ENCODE measurements at places on chromosomes 5 and 9.

GRCh38 chr9:113558632-113559502 is 95.3 kb downstream of the RGS3 start:
- DNase-seq, result peak; percentile 93

DNA sequence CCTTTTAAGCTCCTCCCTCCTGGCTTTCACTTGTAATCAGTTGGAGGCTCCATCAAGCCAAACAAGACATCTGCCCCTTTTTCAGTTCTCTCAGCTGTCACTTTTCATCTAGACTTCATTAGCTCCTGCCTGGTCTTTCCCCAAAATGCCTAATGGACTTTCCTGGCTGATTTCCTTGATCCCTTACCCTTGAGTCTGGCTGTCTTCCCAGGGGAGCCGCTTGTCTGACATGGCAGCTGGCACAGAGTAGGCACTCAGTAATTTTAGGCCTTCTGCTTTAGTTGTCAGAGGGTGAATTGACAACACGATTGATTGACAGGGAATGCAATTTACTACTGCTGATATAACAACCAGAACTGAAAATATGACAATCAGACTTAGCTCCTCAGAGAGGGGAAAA is 2.1 kb downstream of the C9orf153 start:
- DNase-seq, result no peak

DNA sequence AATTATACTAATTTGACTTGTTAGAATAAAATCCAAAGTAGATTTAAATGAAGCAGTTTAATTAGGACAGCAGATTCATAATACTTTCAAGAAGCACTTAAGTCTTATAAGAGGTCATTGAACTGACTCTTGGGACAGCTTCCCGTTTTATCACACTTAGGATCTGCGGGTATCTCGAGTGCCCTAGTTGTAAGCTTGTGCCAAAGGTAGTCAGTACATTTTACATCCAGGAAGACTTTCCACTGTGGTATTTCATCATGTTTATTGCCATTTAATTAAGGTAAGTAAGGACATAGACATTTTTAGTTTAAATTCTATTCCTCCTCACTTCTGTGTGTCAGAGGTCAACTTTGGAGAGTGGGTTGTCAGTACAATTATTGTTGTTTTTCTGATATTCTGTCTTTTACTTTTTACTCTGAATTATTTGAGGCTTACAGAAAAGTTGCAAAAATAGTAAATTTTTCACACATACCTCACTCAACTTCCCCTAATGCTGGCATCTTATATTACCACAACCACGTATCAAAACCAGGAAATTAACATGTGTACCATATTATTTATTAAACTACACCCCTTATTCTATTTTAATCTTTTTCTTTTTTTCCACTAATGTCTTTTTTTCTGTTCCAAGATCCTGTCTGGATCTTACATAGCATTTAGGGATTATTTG is 7.5 kb upstream of the ZNF367 start:
- no peak for DNase-seq

- no peak for DNase-seq
These were observed 143.7 kb upstream of the PCA3 start for GRCh38 chr9:76620581-76620980.

DNA sequence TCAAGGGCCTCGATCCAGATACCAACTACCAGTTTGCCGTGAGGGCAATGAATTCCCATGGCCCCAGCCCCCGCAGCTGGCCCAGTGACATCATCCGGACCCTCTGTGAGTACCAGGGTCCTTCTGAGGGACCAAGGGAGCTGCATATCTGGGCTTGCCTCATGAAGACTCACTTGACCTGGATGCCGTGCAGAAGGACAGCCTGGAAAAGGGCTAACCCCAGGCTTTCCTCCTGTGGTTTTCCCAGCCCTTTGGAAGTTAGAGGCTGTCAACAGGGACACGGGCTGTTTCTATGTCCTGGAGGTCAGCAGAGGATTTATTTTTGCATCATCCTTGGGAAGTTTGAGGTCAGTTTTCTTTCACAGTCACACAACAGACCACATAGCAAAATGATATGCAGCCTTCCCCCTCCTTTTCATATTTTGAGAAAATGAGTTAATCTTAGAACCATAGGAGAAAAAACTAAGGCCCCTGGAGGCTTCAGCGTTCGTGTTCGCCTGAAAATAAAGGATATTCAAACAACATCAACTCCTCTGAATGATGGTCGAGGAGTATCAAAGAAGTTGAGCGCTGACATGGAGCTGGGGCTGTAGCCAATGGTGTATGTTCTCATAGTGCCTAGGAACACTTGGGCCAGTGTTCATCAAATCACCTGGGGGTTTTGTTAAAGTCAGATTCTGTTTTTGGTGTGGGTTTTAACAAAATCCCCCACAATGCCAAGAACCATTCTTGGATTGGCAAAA is 112.2 kb downstream of the EGFLAM start:
- no peak for DNase-seq

DNA sequence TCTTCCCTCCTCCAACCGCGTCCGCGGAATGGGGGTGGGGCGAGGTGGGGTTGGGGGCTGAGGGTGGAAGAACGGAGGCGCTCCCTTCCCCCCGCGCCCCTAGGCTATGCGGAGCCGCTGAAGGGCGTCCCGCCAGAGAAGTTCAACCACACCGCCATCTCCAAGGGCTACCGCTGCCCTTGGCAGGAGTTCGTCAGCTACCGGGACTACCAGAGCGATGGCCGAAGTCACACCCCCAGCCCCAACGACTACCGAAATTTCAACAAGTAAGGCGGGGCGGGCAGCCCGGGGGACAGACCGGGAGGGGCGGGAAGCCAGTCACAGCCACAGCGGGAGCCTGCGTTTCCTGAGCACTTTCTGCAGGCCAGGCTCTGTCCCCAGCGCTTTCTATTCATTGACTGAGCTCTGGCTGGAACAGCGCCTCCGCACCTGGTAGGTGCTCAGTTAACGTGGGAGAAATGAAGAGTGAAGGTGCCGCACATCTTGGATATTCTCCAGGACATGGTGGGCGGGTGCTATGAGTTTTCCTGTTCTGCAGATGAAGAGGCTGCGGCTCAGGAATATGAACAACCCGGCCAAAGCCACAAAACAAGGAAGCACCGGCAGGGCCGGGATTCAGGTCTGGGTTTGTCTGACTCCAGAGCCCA is 11.3 kb downstream of the MYOZ3 start:
- no peak for DNase-seq

DNA sequence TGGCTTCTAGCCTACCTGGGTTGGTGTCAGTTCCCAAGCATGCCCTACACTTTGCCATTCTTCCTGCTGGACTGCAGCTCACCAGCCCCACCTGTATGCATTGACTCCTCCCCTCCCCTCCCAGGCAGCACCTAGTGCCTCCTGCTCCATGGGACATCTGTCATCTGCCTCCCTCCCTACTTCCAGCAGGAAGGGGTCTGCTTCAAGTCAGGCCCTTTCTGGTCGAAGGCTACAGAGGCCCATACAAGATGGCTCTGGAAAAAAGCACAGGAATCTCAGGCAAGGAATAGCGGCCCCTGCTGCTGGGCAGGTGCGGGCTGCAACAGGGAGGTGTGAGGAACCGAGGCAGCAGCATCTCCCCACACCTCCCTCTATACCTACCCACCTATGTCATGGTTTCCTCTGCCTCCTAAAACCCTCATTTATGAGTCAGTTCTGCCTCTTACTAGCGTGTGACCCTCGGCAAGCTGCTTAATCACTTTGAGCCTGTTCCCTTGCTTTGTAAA is 19.7 kb downstream of the WWC1 start:
- DNase-seq, result no peak

- DNase-seq, result peak; percentile 66
These were observed 6.3 kb downstream of the EDIL3 start for GRCh38 chr5:84378420-84378819.

DNA sequence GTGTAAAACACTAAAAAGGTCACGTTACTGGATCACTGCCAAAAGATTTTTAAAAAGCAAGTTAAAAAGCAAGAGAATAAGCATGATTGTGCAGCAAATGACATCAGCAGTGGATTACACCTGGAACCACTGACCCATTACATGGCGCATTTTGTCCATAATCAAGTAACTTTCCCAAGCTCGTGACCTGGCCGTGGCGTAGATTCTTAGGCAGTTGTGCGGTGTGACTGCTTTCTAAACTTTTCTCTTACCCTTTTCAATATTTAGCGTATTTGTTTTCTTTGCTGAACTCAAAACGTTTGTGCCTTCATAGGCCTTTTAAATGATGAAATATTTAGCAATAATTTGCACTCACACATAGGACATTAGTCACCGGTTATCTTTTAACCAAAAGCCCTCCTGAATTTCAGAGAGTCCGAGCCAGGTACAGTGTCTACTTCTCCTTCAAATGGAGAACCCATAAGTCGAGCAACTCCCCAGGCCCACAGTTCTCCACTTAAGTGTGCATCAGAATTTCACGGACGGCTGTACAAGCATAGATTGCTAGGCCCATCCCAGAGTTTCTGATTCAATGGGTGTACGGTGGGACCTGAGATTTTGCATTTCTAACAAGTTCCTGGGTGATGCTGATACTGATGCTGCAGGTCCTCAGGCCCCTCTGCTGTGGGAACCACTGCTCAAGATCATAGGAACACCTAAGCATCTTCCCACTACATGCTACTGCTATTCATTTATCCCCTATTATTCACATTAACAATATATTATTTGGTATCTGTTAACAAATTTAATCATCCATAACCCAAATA is 144.4 kb downstream of the GLIS3 start:
- no peak for DNase-seq

GRCh38 chr9:121360601-121361374 is 9.3 kb downstream of the STOM start:
- peak; percentile 82 for DNase-seq

DNA sequence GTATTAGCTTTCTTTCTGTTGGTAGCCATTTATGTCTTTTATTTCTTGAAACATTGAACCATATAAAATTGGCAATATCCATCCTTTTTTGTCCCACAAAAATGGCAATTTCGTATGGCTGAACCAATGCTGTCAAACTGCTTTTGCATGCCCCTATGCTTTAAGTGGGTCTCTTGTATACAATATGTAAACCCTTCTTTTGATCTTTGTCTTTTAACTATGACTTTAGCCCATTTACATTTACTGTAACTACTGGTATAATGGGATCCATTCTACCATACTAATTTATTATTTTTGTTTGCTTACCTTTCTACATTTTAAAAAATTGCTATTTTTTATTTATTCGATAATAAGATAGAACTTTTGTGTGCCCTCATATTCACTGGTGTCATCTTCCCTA is 93.4 kb downstream of the TENT4A start:
- no peak for DNase-seq

DNA sequence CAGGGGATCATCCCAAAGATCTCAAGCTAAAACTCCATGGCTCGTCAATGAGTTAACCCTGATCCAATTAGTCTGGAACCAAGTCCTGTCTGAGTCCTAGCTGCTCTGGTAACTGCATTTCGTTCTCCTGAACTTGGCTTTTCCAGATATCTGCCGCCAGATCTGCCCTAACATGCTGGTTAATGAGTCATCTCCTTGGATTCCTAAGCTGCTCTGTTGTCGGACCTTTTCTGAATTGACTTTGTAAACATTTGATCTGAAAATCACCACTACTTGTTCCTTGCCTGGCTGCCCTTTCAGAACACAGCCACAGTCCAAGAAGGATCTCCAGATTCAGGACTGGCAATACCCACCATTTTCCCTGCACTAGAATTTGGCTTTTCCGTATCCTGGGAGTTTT is 473.0 kb downstream of the ZSWIM6 start:
- peak; percentile 10 for DNase-seq

- DNase-seq, result no peak
These were observed 391.8 kb upstream of the ZNF608 start for GRCh38 chr5:125138266-125138665.

DNA sequence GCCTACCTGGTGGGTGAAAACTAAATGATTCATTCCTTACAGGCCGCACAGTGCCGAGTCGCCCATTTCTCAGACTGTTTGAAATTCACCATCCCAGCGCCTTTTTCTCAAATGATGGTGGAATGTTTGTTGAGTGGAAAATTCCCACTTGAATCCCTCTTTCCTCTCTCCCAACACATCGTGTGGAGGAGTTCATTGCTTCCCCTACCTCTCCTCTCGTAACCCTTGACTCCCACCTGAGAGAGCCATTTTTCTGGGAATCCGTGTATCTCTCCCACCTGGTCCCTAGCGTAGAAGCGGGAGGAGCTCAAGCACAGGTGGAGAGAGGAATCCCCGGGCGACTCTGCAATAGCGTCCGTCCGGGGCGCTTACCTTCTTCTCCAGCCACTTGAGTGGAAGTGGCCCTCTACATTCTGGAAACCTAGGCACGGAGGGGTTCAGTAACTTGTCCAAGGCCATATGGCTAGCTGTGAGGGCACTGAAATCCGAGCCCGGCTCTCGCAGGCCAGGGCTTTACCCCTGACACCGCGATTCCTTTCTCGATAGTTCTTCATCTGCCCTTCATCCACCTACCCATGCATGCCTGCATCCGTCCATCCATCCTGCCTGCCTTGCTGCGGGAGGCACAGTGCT is 683 bp downstream of the OSMR start:
- no peak for DNase-seq

- DNase-seq, result no peak
These were observed 432.1 kb downstream of the CDH18 start for GRCh38 chr5:19555876-19556275.

GRCh38 chr5:116507051-116507537 is 67.5 kb downstream of the SEMA6A start:
- peak; percentile 30 for DNase-seq

GRCh38 chr9:125752070-125752628 is 5.0 kb downstream of the PBX3 start:
- DNase-seq, result no peak

GRCh38 chr9:91790917-91791316 is 159.1 kb downstream of the ROR2 start:
- no peak for DNase-seq

DNA sequence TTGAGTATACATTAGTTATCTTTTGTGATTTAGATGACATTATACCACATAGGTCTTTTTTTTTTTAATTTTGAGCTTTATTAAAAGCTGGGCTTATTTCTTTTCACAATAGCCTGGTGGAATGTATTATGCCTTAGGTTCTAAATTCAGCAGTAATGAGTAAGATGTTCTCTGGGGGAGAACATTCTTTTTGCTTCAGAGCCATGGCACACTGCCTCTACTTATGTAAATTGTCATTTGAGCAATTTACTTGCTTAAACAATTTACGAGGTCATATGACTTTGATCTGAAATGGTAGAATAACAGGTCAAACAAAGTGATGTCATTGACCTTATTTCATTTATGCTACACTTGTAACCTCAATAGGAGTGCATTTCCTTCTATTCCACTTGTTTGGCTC is 154.2 kb downstream of the FOCAD start:
- peak; percentile 16 for DNase-seq

GRCh38 chr9:75333624-75334023 is 245.3 kb downstream of the OSTF1 start:
- DNase-seq, result no peak

- DNase-seq, result no peak
These were observed 64.1 kb downstream of the GALNT12 start for GRCh38 chr9:98871558-98872065.

Measured in fibroblast of pulmonary artery (primary cell).